ENCODE measurements at places on chromosomes 11 and 22. TPM values are rescaled to one million over a fixed set of nuclear protein-coding genes. Genes with fewer than 3 reads are reported as not detected.

Gene OR51A2
- not detected for total RNA-seq

Gene C11orf16
- not detected for total RNA-seq

Gene INTS4
- total RNA-seq: 14.7 TPM

Gene MPPED1
- total RNA-seq: 12.1 TPM

Gene GSTT2B
- 0.50 TPM for total RNA-seq

Gene VSTM5
- total RNA-seq: not detected

Gene MS4A1
- 0.18 TPM for total RNA-seq

Gene ZNF74
- 3.2 TPM for total RNA-seq

Gene PKDREJ
- total RNA-seq: not detected

Gene CST6
- total RNA-seq: not detected

Gene OR8A1
- total RNA-seq: not detected

Data from right lobe of liver (tissue), 6 donors.